ENCODE measurements at places on chromosomes 1 and 21.

DNA sequence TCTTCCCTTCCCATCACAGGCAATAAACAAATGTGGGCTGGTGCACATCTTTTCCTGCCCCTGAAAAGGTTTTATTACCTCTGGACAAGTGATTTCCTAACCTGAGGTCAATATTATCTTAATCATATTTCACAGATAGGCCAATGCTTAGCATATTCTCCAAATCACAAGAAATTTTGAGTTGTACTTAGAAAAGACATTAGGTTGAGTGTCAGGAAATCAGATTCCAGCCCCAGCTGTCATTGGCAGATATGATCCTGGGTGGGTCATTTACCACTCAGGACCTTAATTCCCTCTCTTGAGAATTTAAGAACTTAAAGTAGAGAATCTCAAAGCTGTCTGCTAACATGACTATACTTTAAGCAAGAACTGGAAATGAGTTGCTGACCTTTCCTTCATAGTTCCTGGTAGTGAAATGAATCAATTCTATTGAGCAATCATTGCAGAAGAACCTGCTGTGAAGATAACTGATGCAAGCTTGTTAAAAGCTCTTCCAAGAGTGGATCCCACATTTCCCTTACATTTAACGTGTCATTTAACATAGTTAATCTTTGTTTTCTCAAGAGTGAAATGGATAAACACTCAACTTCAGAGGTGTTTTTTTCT is 46.4 kb upstream of the CR2 start:
- peak; percentile 1 for DNase-seq

- peak; percentile 45 for DNase-seq
Measured at GRCh38 chr21:45326169-45326851, 38.6 kb upstream of the POFUT2 start.

DNA sequence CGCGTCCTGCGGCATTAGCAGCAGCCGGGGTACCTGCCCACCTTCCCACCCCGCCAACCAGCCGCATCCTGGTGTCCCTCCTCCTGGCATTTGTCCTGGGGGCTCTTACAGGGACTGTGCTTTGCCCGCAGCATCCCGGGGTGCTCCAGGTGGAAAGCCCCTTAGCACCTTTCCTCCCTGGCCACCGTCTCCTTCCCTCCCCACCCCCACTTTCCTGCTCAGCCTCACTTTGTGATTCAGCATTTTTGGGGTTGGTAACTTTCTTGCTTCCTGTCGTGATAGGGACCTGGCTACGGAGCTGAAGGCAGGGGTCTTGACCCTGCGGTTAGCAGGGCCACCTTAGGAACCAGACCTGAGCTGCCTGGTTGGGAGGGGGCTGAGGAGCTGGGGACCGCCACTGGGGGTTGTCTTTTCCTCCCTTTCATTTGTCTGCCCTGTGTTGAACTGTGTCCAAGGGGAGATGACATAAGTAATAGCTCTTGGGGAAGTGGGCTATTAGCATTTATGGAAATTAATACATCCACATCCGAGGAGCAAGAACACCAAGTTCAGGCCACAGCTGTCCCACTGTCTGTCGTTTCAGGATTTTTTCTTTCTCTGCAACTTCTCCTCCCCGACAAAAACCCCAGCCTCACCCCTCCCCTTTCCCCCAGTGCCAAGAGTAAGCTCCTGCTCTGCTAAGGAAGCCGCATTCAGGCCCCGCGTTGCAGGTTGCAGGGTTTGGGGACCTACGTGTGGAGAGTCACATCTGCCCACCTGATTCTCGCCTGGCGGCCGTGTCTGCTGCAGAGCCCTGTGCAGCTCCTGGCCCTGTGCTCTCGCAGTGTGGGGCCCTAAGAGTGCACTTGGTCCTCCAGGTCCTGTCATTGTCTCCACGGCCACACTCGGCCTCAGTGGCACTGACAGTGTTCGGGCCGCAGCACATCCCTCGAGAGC is 1.6 kb upstream of the NPHP4 start:
- no peak for DNase-seq

DNA sequence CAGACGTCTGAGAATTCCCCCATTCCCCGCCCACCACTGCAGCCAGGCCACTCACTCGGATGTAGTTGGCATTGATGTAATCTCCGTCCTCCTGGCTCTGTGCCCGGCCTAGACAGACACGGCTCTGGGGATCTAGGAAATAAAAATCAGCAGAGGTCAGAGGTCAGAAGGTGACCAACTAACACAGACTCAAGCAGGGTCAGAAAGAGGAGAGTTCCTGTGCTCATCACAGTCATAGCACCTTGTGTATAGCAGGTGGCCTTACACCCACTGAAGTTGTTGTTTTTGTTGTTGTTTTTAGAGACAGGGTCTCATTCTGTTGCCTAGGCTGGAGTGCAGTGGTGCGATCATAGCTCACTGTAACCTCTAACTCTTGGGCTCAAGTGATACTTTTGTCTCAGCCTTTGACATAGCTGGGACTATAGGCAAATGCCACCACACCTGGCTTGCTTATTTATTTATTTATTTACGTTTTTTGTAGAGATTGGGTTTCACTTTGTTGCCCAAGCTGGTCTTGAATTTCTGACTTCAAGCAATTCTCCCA is 4.9 kb downstream of the PTPN7 start:
- no peak for DNase-seq

DNA sequence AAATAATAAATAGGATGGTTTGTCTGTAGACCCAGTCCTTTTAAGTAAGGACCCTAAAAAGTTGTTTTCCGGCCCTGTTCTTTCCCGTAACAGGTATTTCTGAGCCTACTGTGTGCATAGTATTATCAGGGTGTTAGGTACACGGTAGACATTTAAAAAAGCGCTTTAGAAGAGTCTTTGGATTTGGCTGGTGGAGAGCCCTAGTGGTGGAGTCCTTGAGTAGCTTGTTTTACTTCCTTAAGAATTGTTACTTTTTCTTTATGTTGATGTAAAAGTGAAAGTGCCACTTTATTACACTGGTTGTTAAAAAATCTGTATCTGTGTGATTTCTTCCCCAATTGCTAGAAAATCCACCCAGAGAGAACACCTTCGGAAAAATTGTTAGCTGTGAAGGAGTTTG is 36.8 kb downstream of the SMYD2 start:
- DNase-seq, result no peak

- DNase-seq, result peak; percentile 35
Measured at GRCh38 chr1:119885903-119886783, 10.2 kb downstream of the ADAM30 start.

DNA sequence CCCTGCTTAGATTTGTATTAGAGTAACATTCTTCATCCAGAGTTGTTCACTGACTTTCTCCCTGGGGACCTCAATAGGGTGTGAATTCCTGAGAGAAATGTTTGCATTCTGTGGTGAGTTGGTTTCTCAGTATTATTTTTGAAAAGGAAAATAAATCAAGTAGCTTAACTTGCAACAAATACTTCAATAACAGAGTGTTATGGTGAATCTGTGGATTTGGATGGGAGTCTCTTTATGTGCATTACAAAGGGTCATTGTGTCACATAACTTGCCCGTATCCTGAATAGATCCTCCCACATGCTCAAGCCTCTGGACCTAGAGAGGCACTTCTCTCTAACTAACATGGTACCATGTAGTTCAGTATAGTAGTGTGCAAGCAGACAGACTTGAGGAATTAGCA is 68.4 kb upstream of the IPO9 start:
- DNase-seq, result no peak

GRCh38 chr1:36834586-36834985 is 199.7 kb downstream of the GRIK3 start:
- DNase-seq, result no peak

GRCh38 chr1:225844236-225845061 is 34.5 kb downstream of the EPHX1 start:
- DNase-seq, result no peak

- no peak for DNase-seq
Measured at GRCh38 chr1:64975127-64975526, 8.8 kb upstream of the JAK1 start.

GRCh38 chr21:45882645-45883044 is 98.9 kb upstream of the COL6A1 start:
- DNase-seq, result no peak

GRCh38 chr1:218971156-218971555 is 202.5 kb upstream of the LYPLAL1 start:
- DNase-seq, result no peak

DNA sequence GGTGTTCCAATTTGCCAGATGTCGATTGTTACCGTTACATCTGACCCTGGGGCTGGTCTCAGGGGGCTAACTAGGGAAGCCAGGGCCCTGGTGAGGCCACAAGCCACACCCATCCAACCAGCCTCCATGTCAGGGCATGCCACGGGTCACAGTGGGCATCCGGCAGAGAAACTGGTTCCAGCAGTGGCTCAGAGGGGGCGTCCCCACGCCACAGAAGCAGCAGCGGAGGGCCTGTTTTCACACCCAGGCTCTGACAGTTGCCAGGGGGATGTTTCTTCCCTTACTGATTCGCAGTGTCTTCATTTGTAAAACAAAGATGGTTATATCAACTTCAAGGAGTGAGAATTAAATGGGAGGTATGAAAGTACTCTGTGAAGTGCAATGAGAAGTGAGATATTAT is 75.0 kb upstream of the COX20 start:
- DNase-seq, result no peak

GRCh38 chr1:34370748-34371147 is 194.0 kb downstream of the C1orf94 start:
- no peak for DNase-seq

DNA sequence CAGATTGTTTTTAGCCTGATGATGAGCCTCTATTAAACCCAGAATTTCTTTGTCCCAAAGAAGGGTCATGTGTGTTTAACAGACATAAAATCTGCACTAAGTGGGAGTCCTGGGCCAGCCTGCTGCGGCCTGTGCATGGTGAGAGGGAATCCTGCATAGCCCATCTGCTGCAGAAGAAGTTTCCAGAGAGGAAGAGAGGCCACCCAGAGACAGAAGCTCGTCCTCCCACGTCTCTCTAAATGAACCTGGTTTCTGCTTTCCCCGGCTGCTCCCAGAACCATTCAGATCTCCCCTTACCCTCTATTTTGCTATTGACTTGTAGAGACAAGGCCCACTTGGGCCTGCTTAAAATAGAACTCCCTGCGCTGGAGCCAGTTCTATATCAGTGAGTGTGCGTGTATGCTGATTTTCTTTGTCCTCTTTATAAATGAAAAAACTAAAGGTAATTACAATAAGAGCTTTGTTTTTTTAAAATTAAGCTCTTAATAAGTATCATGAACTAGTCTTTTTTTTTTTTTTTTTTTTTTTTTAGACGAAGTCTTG is 142.8 kb upstream of the RAB4A start:
- no peak for DNase-seq

GRCh38 chr1:198929961-198930599 is 291.2 kb downstream of the PTPRC start:
- DNase-seq, result peak; percentile 32

GRCh38 chr1:87399701-87400100 is 71.0 kb downstream of the LMO4 start:
- no peak for DNase-seq

DNA sequence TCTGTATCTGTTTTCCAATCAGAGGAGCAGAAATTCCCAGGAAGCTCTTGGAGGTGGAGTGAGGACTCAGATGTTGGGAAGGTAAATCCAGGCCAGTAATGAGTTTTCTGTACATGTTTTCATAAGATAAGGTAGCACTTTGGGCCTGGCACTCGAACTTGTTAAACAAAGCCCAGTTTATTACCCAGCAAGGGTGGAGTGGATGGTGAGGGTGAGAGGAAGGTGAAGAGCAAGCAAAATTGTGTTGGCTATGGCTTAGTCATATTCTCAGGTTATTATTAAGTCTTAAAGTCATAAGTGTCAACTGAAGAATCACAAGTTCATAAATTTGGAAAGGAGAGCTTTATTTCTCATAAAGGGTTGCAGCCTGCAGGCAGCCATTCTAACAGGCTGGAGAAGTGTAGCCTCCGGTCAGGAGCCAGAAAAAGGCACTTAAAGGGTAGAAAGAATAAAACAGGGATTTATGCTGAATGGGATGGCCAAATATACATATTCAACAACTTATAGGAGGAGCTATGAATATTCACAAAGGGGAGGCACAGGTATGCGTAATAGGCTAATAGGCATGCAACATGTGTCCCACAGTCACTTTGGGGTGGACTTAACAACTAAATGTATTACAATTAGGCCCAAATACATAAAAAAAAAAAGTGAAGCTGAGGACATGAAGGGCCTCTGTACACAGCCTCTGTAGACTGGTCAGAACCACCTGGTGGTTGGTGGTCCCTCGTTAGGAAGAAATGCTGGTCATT is 523.9 kb downstream of the LMO4 start:
- no peak for DNase-seq

GRCh38 chr1:41498804-41499203 is 14.3 kb upstream of the EDN2 start:
- peak; percentile 24 for DNase-seq

GRCh38 chr1:20830378-20830777 is 43.3 kb upstream of the HP1BP3 start:
- no peak for DNase-seq

GRCh38 chr1:63087966-63088365 is 234.4 kb upstream of the FOXD3 start:
- no peak for DNase-seq

DNA sequence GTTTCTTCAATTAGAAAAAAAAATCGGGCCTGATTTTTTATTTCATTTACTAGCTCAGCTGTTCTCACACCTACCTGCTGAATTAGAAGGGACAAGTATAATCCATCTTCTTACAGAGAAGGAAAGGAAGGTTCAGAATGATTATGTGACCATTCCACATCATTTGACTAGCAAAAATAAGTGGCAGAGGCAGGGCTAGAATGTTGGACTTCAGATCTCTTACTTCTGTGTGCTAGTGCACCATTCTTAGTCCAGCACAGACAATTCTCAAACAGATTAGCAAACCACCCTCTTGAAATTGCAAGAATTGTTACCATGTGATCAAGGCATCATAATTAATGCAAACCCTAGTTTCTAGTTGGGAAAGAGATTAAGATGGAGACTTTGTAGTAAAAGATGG is 32.7 kb downstream of the CTH start:
- DNase-seq, result no peak

DNA sequence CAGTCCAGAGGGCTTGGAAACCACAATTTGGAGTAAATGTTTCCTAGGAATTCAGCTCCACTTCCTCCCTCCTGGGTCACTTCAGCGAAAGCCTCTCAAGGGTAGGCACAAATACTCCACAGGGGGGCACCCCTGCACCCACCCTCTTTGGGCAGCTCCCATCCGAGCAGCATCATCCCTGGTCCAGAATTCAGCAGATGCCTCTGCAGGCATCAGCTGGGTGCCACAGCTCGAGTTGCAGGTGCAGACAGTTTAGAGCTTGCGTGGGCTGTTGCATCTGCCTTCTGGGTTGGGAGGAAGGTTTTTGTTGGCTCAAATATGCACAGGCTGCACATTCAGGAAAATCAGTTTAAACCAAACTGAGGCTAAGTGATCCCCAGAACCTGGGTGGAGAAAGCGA is 25.0 kb downstream of the KANK4 start:
- no peak for DNase-seq

DNA sequence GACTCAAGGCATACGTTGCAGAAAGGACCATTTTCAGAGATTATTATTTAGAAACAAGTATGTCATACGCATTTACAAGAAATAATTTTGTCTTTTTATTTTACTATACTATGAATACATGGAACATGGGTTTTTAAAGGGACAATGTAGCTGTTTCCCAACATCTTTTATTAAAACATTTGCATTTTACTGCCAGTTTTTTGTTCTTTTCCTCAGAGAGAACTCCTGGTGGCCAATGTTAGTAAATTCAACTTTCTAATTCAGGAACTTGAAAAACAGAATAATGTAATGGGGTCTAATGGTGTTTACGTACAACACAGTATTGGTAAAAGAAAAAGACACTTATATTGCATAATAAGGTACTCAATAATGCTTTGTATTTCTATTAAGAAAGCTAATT is 14.9 kb downstream of the PRDM2 start:
- no peak for DNase-seq

GRCh38 chr1:26996024-26996423 is 2.5 kb downstream of the TRNP1 start:
- DNase-seq, result peak; percentile 87

GRCh38 chr1:166133276-166133841 is 33.4 kb downstream of the FAM78B start:
- no peak for DNase-seq

Measured in HFFc6 (cell line).